ENCODE measurements at places on chromosomes 11 and 22.

GRCh38 chr11:76838678-76839068 is 22.0 kb upstream of the ACER3 start:
- DNase-seq = no peak

- DNase-seq = no peak
These were observed 39.4 kb downstream of the CARD18 start for GRCh38 chr11:105100206-105100605.

GRCh38 chr22:44605486-44605885 is 96.5 kb upstream of the PRR5 start:
- DNase-seq = no peak

GRCh38 chr11:119175493-119176077 is 7.1 kb downstream of the NLRX1 start:
- DNase-seq = no peak

DNA sequence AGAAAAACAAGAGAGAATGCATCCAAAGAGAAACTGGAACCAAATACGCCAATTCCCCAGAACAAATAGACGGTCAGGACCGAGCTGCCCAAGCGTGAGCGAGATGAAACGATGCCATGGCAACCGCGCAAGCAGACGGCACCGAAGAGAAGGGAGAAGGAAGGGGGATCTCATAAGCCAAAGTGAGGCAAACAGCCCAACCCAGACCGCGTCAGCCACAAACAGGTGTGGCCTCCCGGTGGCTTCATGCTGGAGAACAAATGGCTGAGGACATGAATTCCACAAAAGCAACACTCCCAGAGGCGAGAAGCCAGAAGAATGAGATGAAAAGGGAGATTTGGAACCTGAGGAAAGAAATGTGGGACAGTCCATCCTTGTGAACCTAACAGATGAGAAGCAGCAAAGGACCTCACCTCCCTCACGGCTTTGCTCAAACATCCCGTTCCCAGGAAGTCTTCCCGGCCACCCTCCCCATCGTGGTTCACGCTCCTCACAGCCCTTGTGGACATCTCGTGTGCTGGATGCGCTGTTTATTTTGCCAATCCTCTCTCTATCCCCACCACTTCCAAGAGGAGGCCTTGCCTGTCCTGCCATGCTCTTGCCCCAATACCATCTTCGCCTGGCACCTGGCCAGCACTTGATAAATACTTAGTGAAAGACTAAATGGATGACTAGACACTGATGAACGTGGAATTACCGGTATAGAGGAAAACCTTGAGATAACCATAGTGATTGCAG is 89.1 kb upstream of the RTL6 start:
- DNase-seq = no peak

GRCh38 chr11:19368726-19369375 is 128.1 kb upstream of the E2F8 start:
- no peak for DNase-seq

DNA sequence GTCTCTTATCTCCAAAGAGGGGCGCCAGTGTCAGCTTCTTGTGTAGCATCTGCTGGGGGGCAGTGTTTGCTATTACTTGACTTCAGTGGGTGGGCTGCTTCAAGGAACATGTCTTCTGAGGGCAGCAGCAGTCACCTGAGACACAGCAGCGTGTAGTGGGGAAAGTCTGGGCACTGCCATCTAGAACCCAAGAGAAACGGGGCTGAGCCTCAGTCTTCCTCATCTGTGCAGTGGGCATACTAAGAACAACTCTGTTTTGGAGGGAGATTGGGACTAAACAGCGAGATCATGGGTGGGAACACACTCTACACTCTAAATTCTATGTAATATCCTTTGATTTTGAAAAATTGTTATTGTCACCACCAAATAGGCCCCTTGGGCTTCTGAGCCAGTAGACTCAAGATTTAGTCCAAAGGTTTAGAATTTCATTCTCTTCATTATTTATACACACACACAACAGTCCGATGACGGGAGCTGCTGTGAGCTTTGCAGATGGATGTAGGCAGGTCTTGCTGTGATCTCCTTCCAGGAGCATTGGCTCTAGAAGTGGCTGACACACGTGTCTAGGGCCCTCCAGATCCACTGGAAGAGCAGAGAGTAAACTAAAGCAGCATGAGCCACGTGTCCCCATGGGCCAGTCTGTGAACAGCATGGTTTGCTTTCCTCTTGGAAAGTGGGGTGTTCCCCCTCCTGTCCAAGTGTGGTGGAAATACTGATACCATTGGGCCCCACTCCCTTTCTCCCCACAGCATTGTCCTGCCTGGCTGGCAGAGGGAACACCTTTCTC is 51.8 kb downstream of the TRAF6 start:
- DNase-seq = no peak

- DNase-seq = no peak
These were observed 33.1 kb downstream of the EHF start for GRCh38 chr11:34653851-34654482.

DNA sequence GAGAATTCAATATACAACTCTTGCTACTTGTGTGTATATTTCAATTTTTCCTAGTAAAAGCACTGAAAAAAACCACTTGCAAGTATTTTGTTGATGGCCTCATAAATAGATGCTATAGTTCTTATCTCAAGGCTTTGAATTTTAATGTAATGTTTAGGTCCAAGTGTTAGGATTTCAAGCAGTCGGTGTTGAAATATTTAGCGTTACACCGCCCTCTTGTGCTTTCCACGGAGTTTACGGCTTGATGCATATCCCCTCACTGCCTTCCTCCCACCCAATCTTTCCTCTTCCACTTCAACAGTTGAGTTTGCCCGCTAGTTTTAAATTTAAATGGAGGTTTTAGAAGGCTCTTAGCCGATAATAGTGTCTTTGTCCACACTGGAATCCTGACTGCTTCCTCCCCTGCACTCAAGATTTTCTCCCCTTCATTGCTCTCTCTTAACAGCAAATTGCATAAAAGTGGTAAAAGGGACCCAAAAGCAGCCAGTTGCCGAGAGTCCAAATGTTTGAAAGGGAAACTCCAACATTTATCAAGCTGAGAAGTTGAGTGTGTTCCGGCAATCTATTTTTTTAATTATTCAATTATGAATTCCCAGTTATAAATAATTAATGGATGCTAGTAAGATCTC is 25.9 kb upstream of the HTATIP2 start:
- DNase-seq = no peak

GRCh38 chr11:108703916-108704315 is 39.0 kb downstream of the DDX10 start:
- DNase-seq = no peak
